ENCODE measurements at places on chromosomes 13 and 19.

- no peak for DNase-seq
Measured at GRCh38 chr19:35080613-35081170, 34.9 kb upstream of the FXYD3 start.

- peak; percentile 53 for DNase-seq
Measured at GRCh38 chr19:16355293-16356043, 30.8 kb downstream of the KLF2 start.

DNA sequence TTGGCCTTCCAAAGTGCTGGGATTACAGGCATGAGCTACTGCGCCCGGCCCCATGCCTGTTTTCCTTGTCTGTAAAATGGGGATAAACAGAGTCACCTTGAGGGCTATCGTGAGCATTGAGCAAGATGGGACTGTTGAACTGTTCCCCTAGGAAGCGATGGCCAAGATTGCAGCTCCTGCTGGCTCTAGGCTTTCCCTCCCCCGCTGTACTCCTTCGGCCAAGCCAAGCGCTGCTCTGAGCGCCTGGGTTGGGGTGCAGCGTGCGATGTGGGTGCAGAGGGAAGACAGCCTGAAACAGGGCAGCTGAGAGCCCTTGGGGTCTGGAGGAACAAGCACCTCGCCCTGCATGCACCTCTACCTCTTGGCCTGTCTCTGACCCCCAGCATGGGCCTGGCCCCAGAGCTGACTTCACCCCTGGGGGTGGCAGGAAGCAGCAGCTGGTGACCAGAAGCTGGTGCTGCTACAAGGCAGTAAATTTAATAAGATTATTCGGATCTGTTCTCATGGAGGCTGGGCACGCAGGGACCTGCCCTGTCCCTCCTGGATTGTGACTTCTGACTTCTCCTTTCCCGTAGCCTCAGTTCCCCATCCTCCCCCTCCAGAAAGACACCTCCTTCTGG is 5.3 kb downstream of the GNG8 start:
- no peak for DNase-seq

GRCh38 chr19:50288954-50289353 is 40.2 kb downstream of the KCNC3 start:
- no peak for DNase-seq

DNA sequence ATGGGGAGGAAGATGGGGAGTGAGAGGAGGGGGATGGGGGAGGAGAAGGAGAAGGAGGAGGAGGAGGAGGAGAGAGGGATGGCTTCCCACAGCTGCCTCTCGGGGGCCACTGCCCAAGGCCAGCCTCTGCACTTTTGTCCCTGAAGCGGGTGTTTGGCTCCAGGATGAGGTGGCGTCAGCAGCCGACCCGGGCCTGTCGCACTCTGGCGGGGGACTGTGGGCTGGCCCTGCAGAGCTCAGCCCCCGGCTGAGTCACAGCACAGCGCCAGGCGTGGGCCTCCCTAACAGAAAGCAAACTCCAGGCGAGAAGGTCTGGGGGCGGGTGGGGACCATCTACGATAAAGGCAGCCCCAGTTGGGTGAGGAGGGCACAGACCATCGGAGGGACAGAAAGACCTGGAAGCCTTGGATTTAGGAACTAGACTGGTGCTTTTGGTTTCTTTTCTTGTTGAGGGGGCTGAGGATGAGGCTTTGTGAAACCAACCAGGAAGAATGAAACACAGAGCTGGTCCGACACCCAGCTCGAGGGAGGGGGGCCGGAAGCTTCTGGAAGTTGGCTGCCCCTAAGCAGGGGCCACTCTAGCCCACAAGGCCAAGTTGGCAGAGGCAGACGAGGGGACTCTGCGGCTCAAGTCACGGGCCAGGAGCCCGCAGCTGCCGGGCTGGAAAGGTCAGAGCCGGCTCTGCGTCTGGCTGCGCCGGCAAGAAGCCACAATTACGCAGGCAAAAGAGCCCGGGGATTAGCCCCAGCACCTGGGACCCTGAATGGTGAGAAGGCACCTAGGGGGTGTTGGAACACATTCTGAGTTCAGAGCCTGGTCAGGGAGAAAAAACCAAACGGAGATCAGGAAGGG is 18.2 kb downstream of the LSM4 start:
- peak; percentile 69 for DNase-seq

DNA sequence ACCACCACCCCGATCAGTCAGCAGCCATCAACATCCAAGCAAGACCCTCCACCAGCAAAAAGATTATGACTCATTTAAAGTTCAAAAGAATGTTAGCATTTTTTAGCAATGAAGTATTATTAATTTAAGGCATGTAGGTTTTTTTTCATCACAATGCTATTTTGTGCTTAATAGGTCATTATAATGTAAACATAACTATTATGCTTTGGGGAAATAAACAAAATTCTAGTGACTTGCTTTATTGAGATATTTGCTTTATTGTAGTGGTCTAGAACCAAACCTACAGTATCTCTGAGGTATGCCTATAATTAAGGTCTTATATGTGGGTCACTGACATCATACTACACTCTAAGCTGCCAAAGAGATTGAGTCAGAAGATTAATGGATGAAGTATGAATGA is 20.0 kb downstream of the KLF12 start:
- peak; percentile 34 for DNase-seq

DNA sequence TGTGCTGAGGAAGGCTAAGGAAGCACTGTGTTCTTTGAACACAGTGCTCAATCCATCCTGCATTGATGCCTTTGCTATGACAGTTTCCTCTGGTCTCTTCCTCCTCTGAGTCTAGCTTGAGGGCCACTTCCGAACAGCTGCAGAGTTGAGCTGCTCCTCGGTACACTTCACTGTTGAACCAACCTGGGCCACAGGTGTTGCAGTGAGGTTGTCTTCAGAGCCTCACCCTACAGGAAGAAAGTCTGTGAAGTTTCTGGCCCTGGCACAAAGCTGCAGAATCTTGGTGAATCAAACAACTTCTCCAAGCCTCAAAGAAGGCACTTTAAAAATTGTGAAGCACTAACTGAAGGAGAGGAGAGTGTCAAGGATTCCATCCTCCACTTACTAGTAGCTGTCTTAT is 394.0 kb downstream of the KCNRG start:
- no peak for DNase-seq

DNA sequence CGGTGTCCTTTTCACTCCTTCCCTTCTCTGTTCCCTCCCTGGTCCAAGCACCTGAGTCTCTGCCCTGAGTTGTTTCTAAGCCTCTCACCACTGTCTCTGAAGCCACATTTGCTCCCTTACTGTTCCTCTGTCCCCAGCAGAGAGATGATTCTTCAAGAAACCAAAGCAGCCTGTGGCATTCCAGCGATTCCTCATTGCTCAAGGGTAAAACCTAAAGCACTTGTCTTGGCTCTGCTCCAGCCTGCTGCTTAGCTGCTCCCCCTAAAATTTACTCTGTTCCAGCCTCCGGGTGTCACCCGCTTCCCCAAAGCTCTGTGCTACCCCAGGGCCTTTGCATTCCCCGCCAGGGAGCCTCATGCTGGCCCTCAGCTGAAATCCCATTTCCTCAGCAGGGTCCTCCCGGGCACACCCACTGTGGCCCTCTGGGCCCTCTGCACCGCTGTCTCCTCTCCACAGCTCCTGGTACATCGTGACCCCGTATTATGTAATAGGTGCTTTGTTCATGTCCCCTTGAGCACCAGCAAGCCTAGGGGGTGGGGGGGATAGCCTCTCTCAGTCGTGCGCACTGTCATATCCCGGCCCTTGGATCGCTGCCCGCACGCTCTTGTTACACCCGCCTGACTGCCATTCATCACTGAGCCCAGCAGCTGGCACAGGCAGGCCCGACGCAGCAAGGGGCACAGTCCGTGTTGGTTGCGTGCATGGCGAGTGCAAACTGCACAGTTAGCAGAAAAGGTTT is 15.8 kb downstream of the TECR start:
- DNase-seq: no peak

DNA sequence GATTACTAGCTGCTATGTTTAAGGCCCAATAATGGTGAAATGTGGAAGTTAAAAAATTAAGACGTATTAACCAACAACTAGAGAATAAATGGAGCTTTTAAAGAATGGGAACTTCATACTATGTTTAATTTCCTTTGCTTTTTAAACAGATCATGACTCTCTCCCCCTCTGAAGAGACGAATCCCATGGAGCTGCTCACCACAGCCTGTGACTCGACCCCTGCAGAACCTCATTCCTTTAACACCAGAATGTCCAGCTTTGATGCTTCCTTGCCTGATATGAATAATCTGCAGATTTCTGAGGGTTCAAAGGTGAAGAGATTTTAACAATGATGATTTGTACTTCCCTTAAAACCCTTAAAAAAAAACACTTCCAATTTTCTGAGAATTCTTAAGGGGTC is 53.0 kb downstream of the ZAR1L start:
- no peak for DNase-seq

GRCh38 chr13:29756506-29756905 is 93.9 kb downstream of the UBL3 start:
- DNase-seq: no peak

DNA sequence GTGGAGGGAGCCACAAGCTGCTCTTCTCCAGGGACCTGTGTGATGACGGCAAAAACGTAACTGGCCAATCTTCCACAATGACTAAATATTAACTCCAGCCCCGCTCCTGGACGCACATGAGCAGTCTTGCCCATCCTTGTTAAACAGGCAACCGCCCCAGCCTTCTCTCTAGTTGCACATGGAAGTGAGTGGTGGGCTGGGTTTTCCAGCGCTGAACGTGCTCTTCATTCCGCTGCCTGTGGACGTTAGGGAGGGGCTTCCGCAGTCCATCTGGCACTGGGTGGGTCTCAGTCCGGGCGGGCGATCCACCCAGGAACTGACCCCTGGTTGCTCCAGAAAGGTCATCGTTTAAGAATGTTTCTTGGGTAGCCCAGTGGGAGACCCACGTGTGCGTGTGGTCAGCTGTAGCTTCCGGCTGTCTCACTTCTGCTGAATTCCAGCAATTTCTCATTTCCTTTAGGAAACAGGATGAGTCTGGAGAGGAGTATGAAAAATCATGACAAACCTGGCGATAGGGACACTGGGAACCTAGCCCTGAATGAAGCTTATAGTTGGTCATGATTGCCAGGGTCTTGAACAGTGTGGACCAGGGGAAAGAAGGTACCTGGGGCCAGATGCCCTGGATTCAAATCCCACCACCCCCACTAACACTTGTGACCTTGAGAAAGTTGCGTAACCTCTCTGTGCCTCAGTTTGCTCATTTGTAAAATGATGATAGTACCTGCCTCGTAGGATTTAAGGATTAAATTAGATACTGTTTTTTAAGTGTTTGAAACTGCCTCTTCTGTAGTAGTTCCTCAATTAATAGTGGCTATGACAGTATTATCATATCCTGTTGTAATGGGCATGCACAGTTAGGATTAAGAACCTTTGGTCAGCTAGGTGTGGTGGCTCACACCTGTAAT is 92.6 kb downstream of the SIPA1L3 start:
- peak; percentile 99 for DNase-seq

GRCh38 chr13:52782471-52783448 is 43.1 kb upstream of the CNMD start:
- DNase-seq: no peak

- no peak for DNase-seq
Measured at GRCh38 chr19:21602082-21602658, 96.8 kb downstream of the ZNF429 start.

- DNase-seq: no peak
Measured at GRCh38 chr13:77328819-77329132, 1.9 kb upstream of the MYCBP2 start.

DNA sequence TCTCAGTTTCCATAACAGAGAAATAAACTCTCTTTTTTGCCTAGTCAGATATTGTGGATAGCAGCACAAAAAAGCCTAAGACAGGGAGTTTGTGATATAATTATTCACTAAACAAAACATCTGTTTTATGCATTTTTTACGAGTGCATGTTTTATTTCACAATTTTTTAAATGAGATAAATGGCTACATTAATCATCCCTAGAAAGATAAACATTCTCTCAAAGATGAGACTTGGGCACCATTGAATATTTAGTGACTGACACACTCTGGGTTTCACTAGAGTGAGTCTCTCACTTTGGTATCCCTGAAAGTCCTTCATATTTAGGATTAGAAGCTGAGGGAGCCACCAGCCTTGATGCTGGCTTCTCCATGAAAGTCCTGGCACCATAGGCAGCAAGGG is 74.3 kb upstream of the LRCH1 start:
- no peak for DNase-seq

GRCh38 chr13:80547885-80548825 is 207.2 kb upstream of the SPRY2 start:
- DNase-seq: no peak

DNA sequence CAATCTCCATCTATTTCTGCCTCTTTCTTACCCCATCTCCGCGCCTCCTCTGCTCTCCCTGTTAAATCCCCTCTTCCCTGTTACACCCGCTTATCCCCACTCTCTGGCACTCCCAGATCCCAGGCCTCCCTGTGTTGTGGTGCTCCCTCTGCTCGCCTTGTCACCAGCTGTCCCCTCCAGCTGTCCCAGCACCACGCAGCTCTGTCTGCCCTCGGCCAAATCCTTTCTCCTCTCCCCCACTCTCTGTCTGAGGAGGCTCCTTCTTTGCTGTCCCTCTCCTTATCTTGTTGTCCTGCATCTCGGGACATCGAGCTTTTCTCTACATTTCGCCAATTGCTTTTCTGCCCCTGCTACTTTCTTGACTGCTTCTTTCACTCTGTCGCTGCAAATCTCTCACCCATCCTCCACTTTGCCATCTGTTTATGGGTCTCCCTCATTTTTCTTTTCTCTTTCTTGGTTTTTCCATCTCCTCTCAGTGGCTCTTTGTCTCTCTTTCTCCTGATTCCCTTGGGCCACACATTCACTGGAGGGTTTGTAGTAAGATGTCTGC is 941 bp downstream of the ZNF160 start:
- no peak for DNase-seq

Data from NCI-H226 (cell line).